CD4-positive, alpha-beta T cell treated with Interleukin-1 beta for 1 hour (primary cell): ENCODE measurements at places on chromosomes 5 and 9.

- DNase-seq = no peak
These were observed 75.4 kb downstream of the NUDT12 start for GRCh38 chr5:103487218-103487617.

GRCh38 chr5:7317751-7318150 is 78.2 kb upstream of the ADCY2 start:
- no peak for DNase-seq

DNA sequence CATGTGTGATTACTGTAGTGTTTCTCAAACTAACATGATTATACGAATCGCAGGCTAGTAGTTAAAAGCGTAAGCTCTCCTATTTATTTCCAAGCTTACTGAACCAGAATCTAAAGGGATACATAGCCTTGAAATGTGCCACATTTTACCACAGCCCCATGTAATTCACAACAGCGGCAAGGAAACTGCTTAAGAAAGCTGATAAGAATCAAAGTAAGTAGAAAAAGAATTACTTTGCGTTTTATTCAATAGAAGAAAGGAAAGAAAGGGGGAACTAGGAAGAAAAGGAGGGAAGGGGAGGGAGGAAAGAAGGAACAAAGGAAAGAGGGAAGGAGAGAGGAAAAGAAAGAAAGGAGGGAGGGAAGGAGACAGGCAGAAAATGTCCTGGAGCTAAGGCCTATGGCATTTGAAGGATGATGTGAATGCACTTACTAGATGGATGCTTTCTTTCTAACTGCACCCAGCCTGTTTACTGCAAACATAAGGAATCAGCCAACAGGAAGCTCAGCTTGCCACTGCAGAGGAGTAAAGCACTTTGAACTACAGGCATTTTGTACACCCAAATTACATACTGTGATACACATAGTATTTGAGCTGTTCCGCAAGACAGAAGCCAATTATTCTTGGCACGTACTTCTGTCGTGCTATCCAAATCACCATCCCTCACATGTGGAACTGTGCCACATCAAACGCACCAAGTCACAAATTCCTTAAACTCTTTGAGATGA is 521.7 kb downstream of the RAB3C start:
- no peak for DNase-seq

GRCh38 chr5:146290318-146290717 is 48.3 kb upstream of the POU4F3 start:
- no peak for DNase-seq

GRCh38 chr5:103293719-103294118 is 35.2 kb downstream of the MACIR start:
- no peak for DNase-seq

DNA sequence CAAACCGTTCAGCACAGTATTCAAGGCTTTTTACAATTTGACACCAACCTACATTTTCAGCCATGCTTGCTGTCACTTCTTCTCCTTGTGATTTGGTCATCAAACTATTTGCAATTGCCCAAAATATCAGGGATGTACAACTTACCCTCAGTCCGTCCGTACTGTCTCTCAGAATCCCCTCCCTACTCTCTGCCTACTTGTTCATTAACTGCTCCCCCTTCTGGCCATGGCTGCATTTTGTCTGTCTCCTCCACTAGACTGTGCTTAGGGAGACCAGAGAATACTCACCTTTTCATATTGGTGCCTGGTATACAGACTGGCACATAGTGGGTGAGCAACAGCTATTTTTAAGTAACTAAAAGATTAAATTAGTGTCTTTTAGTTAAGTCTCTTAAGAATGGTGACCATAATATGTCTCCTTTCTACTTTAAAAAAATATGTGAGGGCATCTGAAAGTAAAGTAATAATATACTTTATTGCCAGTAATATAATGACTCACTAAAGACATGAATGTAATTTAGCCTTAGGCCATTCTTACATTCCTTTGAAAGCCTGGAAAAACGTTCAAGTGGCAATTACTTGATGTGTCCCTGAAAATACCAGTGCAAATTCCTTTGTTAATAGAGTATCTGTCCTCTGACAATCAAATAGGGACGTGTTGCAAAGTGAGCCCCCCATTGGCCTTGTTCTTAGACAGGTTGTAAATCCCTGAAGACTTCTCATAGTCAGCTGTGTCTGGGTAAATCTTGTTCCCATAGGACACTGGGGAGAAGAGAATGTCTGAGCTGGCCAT is 27.8 kb downstream of the PRLR start:
- peak; percentile 39 for DNase-seq

DNA sequence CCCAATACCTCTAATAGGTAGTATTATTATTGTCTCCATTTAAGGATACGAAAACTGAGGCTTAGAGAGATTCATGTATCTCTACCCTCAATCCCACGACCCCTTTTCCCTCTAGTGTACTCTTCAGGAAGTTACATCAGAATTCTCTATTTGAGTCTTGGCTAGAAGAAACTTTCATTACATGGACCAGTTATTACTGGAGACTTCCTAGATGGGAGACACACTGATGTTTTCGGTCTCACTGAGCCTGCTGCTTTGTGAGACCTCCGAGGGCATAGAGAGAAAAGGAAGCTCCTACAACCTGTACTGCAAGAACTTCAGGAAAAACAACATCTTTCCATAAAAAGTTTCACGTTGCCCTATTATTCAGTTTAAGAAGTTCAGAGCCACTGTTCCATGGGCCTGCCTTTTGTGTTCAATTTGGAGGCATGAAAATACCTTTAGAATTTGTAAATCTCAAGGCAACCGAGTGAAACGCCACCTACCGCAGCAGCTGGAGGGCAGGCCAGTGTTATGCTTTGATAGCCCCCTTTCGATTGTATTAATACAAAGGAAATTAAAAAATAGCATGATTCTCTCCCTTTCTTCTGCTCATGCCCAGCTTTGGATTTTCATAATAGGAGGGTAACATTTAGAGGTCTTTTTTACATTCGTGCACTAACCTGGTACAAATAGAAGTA is 223.3 kb downstream of the EBF1 start:
- no peak for DNase-seq

- no peak for DNase-seq
These were observed 114.7 kb downstream of the ST8SIA4 start for GRCh38 chr5:100788417-100788816.

DNA sequence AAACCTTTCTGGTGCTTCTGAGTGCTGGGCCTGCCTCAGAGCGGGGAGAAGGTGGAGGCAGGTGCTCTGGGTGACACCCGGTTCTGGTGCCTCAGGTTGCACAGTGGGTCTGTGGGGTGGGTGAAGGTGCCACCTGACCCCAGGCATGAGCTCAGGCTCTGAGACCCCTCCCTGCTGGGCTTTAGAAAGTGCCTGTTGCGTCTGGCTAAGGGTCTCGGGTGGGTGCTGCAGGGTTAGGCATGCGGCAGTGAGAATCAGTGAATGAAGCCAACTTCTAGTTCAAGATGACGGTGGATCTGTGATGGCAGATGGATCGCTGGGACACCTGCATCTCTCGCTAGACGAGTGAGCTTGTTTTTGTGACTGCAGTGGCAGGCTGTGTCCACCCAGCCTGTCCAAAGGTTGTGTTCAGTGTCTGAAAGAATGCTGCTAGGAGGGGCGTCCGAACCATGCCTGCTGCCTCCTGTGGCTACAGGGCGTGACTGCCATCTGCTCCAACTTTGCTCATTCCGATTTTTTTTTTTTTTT is 5.0 kb downstream of the SQSTM1 start:
- no peak for DNase-seq

DNA sequence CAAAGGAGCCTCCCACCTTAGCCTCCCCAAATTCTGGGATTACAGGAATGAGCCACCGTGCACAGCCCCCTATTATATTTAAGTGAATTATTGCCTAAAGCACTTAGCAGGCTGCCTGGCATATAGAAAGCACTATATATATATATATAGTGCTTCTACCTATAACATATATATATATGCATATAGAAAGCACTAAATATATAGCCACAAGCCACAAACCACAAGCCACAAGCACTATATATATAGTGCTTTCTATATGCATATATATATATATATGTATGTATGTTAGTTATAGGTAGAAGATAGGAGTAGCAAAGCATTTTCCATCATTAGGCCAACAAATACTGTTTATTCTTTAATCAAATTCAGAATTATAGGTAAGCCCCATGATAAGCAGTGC is 185.8 kb downstream of the CWC27 start:
- no peak for DNase-seq

GRCh38 chr9:123893831-123894460 is 36.0 kb downstream of the DENND1A start:
- DNase-seq = no peak

DNA sequence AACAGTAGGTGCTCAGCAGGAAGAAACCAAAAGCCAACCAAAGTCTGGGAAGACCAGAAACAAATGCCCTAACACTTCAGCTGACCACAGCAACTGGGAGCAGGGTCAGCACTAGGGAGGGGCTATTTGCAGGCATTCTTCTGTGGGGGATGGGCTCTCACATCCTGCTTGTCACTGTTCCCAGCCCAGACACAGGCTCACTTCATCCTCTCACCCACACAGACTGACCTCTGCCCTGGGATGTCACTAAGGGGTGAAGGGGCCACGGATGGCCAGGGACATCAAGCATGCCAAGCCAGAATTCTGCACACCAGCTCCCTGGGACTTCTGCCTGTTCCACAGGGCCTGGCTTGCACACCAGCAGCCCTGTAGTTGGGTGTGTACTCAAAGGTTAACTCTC is 28.7 kb downstream of the GFRA3 start:
- no peak for DNase-seq

DNA sequence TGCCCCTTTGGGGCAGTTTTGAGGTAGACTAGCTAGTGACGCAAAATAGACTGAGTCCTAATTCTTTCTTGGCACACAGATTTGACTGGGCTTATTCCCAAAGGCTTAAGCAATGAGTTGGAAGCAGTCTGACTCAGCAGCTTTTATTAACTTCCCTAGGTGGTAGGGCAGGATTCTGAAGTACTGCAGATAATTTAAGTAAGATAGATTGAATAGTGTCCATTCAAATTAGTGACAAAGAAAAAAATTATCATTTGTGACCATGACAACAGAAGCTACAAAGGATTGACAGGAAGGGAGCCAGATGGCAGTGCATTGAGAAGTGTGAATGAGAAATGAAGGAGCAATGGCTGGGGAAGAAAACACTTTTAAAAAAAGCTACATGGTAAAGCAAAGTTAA is 649.4 kb downstream of the CDH9 start:
- no peak for DNase-seq

- DNase-seq = no peak
These were observed 15.7 kb upstream of the SNX30 start for GRCh38 chr9:112734892-112735291.

DNA sequence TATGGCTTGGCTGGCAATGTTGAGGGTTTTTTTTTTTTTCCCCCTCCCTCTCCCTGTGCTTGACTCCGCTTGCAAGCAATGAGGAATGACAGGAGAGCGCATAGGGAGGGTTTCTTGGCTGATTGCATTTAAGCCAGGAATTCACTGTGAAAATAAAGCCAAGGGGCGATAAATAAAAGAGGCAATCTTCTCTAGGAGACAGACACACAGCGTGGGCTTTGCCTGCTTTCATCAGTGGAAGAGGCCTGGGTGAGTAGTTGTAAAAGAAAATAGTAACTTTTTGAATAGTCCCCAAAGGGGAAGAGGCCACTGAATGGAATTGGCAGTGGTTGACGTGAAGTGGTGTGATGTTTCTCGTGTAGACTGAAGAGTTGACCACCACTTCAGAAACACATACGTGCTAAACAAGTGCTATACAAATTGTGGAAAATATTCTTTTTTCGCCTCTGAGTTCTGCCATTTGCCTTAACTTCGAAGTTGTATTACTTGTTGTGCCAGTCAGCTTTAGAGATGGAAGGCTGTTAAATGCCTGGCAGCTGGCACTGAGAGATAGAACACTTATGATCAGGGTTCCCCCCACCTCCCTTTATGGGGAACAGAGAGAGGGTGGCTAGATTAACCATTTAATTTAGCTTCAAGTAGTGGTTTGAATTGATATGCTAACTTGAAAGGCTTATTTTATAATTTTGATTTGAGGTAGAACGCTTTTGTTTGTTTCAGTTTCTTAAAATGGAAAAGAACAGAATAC is 3.0 kb downstream of the ZSWIM6 start:
- no peak for DNase-seq

DNA sequence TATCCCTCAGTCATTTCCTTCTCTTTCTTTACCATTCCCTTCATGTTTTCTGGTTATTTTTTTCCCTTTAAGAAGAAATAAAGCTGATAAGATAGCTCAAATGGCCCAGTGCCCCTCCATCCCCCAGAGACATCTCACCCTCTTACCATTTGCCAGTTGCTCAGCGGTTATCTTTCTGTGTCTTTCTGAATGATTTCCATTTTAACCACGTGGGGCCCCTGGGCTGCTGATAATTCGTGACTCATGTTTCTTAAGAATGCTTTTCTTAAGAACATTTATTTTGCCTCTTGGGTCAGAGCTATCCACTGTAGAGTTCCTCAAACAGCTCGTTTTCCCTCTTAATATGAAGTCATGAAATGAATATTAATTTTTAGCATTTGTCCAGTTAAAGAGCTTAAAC is 147.8 kb downstream of the MAST4 start:
- DNase-seq = no peak

- no peak for DNase-seq
These were observed 128.1 kb downstream of the BARX1 start for GRCh38 chr9:93826905-93827544.

DNA sequence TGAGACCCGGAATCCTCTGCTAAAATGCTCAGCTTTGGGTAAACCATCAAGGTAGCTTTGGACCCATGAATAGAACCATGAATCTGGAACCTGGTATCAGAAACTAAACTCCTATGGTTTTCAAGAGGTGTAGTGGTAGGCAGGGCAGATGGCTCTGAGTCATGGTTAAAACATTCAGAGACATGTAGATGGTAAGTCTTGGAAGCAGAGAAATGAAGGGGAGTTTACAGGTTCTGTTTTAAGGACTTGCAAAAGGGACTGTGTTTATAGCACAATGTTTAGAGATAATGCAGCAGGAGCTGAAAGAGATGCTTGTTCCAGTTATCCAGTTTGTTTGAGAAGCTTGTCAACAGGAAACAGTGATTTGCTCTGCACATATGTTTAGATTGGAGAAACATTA is 36.0 kb upstream of the FBN2 start:
- no peak for DNase-seq

GRCh38 chr9:38345851-38346755 is 46.4 kb upstream of the ALDH1B1 start:
- no peak for DNase-seq

- no peak for DNase-seq
These were observed 558.0 kb downstream of the EBF1 start for GRCh38 chr5:158541536-158542297.

DNA sequence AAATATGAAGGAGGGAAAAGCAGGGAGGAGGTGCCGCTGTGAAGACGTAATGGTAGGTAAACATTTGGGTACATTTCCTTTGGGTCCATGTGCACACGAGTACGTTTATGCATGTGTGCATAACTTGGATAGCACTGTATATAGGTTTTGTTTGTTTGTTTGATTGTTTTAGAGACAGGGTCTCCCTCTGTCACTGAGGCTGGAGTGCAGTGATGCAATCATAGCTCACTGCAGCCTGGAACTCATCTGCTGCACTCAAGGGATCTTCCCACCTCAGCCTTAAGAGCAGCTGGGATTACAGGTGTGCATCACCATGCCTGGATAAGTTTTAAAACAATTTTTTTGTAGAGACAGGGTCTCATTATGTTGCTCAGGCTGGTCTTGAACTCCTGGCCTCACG is 94.0 kb downstream of the THBS4 start:
- DNase-seq = no peak

- DNase-seq = no peak
These were observed 29.5 kb downstream of the RAI14 start for GRCh38 chr5:34685485-34686165.
